ENCODE measurements at places on chromosomes 7 and 10. TPM values are rescaled to one million over a fixed set of nuclear protein-coding genes. Genes with fewer than 3 reads are reported as not detected.

DNA sequence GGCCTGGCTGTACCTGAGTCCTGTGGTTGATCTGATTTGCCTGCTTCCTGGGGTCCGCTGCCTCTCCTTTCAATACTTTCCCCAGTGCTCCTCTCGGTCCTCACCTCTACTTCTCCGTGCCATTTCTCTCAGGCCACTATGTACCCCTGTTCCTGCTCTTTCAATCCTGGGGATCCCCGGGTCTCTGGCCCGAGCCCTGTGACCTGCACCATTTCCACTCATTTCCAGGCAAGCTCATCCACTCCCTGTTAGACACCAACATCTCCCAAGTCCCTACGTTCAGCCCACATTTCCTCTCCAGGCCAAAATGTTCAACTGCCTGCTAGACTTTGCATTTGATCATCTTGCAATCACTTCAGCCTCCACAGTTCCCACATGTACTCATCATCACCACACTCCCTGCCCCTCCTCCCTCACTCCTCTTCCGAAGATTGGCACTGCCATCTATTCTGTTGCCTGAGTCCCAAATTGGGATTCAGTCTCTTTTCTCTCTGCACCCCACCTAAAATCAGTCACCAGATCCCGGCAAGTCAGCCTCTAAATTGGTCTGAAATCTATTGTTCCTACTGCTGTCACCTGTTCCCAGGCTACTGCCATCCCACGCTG is 34.4 kb upstream of the ZMIZ1 start:
- H3K4me3 ChIP-seq: no peak overlapping the region
- H3K27me3 ChIP-seq: peaks cover 8% of the 10 kb centered on the region
- no peak overlapping the region for H3K27ac ChIP-seq
- peaks cover 2% of the 10 kb centered on the region for H3K4me1 ChIP-seq
- H3K36me3 ChIP-seq: no peaks in the 10 kb centered on the region

- H3K36me3 ChIP-seq: peaks cover 26% of the 10 kb centered on the region
- H3K27me3 ChIP-seq: no peaks in the 10 kb centered on the region
- H3K27ac ChIP-seq: no peak overlapping the region
Measured at GRCh38 chr10:101056365-101057151, 5.2 kb upstream of the KAZALD1 start.

Gene C10orf62
- not detected for total RNA-seq

Gene GTF2IRD2
- 8.3 TPM for total RNA-seq

Gene TMEM140
- total RNA-seq: 12.6 TPM

DNA sequence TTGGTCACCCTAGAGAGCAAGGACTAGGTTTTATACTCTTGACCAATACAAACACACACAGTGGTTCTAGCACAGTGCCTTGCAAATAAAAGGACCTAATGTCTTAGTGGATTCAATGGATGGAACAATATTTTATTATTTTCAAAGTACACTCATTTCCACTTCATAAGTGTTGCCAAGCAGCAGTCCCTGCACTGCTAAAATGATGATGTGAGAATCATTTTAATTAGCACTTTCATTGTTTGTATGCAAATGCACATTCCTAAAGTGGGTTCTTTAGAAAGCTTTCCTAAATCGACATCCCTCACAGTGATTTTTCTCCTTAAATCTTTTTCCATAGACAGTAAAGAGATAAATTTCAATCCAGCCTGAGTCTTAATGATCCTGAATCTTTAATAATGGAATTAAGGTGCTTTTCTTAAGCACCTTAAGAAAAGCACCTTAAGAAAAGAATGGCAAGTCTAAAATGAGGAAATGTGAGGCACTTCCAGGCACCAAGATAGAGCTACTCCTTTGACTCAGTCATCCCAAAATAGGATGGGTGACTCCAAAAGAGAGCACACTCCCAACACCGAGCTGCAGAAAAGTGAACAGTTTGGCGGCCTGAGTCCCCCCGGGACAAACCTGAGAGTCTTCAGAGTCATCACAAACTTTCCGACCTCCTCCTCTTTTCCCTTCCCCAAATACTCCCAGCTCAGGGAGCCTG is 84.5 kb downstream of the SORBS1 start:
- DNase-seq: no peak
- no peaks in the 10 kb centered on the region for H3K27me3 ChIP-seq
- H3K4me3 ChIP-seq: no peak overlapping the region
- H3K4me1 ChIP-seq: no peaks in the 10 kb centered on the region
- no peak overlapping the region for H3K27ac ChIP-seq

All from activated CD8-positive, alpha-beta T cell treated with anti-CD3 and anti-CD28 coated beads, Interleukin-2, amount 10 ng/mL, durations not matched to agents 7 days and 5 days (primary cell).